Tongue (tissue), 3 donors: ENCODE measurements at places on chromosomes 2 and 18. TPM values are rescaled to one million over a fixed set of nuclear protein-coding genes. Genes with fewer than 3 reads are reported as not detected.

Gene PPIL3
- 49.1 TPM for total RNA-seq

Gene SH3BP4
- 20.0 TPM for total RNA-seq

Gene DSG1
- total RNA-seq, result 17.2 TPM

Gene HYCC2
- 22.3 TPM for total RNA-seq

Gene POTEI
- 0.21 TPM for total RNA-seq

Gene MITD1
- total RNA-seq, result 24.1 TPM

Gene HNMT
- total RNA-seq, result 17.3 TPM

Gene CIAO1
- 74.4 TPM for total RNA-seq

Gene INPP5D
- total RNA-seq, result 9.1 TPM
